ENCODE measurements at places on chromosomes 4 and X.

- DNase-seq = no peak
Observed at GRCh38 chr4:19473569-19473968, 778.1 kb upstream of the SLIT2 start.

DNA sequence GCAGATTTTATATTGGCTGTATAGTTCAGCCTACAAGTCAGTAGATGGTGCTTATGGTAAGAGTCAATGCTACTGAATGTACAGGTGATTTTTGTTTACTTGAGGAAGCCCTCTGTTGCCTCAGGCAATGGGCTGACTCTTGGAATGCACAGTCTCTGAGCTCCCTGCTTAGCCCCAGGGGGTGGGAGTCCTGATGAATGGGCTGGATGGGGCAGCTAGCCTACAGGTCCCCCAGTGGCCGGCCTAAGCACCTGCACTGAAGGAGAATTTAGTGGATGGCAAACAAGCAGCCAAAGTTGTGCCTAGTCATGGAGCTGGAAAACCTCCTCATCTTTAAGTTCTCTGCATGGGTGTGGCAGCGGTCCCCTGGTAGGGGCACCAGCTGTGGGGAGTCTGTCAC is 101.8 kb upstream of the CXorf51B start:
- DNase-seq = no peak

GRCh38 chrX:96244955-96245354 is 439.7 kb upstream of the DIAPH2 start:
- no peak for DNase-seq

DNA sequence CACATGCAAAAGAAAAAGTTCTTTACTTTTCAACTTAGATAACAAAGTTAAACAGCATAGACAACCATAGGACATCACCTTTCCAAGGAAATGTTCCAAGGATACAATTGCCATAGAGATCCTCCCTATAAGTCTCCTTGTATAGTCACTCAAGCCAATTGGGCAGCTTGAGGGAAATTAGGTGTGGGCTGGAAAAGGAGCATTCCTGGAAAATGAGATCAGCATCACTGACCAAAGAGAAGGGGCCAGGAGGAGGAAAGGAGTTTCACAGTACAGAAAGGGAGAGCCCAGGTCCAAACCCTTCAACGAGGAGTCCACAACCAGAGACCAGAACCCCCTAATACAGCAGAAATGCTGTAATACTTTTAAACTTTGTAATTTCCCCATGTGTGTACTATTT is 91.5 kb upstream of the PPARGC1A start:
- DNase-seq = no peak

DNA sequence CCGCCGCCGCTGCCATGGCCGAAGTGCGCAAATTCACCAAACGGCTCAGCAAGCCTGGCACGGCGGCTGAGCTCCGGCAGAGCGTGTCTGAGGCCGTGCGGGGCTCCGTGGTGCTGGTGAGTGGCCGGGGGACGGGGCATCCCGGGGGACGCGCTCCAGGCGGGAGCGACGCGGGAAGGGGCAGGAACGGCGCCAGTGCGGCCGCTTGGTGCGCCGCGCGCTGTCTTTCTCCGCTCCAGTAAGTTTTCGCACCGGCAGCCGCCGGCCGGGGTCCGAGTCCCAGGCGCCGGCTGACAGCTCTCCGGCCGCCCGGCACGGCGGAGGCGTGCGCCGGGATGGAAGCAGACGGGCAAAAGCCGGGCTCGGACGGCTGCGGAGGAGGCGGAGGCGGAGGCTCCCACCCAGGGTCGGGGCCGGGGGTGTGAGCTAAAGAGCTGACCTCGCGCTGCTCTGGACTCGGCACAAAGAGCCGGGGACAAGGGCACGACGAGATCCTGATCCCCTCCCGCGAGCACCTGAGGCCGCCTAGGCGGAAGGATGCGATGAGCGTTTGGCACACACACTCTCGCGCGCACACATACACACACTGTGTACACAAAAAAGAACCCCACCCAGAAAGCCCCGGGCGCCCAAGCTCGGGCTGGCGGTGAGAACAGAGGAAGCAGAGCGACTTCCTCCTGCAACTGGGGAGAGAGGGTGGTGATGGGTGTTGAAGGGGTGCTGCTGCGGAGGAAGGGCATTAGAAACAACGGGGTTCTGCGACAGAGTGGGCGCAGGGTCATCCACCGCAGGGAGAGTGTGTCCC is 545 bp downstream of the DOCK11 start:
- DNase-seq = peak; percentile 87

DNA sequence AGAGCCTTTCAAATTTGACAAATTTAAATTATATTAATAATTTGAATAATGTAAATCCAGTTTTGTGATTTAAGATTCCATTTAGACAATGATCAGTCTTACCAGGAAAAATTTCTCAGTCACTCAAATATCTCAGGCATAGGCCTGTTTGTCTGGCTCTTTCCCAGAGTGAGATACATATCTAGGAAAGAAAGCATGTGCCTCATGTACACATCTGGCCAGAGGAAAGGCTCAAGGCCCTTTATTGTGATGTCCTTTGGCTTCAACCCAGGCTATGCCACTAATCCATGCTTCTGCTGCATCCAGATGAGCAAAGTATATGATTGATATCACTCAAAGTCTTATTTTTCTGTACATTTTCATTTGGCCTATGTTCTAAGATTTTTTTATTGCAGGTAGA is 473.3 kb upstream of the ADGRL3 start:
- DNase-seq = no peak

- DNase-seq = no peak
Observed at GRCh38 chr4:32192363-32192762, 1472.2 kb downstream of the PCDH7 start.

DNA sequence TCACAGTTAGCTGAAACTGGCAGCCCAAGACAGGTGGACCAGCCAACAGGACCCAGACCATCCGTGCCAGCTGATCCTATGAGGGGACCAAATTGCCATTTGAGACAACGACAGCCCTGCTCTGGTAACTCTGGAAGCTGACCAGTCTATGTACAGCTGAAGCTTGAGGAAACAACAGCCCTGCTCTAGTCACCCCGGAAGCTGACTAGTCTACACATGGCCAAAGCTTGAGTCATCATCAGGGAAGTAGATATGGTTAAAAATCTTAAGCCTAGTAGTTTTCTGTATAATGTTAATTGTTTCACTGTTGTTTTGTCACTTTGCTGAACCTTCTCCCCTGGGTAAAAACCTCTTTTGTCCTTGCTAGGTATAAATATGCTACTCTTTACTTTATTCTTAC is 905.4 kb upstream of the NDST4 start:
- no peak for DNase-seq

- no peak for DNase-seq
Observed at GRCh38 chr4:24003926-24004325, 114.1 kb upstream of the PPARGC1A start.

DNA sequence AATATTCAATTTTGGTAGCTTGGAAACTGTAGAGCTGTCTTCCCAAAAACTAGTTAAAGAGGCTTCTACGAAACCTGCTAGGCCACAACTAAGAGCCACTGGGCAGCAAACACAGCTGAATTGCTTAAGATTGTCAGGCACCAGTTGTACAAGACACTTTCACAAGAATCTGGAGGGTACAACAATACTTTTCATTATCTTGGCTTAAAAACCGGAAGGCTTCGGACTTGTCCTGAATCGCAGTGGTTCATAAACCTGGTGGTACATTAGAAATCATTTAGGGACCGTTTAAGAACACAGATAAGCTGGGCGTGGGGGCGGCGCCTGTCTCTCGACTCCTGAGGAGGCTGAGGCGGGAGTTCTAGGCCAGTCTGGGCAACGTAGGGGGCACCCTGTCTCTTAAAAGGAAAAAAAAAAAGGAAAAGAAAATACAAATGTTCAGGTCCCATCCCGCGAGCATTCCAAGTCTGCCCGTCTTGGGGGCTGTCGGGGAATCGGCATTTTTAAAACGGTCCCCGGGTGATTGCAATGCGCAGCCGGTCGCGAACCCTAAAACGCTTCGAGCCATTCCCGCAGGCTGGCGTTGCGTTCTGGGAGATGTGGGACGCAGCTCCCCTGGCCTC is 763 bp downstream of the PYURF start:
- DNase-seq = peak; percentile 13
